Fibroblast of skin of scalp (primary cell): ENCODE measurements at places on chromosomes 12 and 14.

GRCh38 chr14:56199982-56200577 lies 81.9 kb downstream of the PELI2 start:
- DNase-seq: peak; percentile 31

DNA sequence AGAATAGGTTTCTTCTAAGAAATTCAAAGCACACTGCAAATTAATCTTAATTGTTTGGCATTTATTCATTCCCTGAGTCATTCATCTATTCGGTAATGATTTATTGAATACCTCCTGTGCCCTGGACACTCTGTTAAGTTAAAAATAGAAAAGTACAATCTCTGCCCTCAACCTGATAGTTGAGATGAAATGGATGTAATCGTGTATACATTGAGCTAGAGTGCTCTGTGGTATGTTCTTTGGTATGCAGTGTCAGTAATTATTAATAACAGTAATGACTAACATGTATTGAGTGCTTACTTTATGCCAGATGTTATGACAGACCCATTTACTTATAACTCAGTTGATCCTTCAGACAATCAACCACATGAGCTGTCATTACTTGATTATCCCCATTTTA lies 47.6 kb downstream of the UTP20 start:
- DNase-seq: no peak

- DNase-seq: peak; percentile 58
Observed at GRCh38 chr14:89378119-89378518, 38.9 kb downstream of the FOXN3 start.

- peak; percentile 49 for DNase-seq
Observed at GRCh38 chr14:51293149-51293911, 53.3 kb downstream of the TMX1 start.

- peak; percentile 48 for DNase-seq
Observed at GRCh38 chr12:117854339-117855012, 114.3 kb downstream of the KSR2 start.

- no peak for DNase-seq
Observed at GRCh38 chr12:75767957-75768356, 256.5 kb upstream of the KRR1 start.
